ENCODE measurements at places on chromosomes 1 and 21.

DNA sequence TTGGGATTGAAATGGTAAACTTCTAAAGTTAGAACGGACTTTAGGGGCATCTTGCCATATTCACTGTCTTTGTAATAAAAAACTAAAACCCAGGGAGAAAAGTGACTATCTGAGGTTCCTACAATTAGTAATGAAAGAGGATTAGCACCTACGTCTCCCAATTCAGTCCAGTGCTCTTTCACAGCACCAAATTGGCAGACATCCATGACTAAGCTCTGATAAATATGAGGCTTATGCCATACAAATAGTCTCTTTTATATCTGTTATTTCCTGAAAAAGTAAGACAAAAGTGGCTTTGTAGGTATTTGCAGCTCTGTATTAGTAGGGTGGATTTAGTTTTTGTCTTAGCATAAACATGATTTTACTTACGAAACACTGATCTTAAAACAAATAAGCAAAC, 315.0 kb upstream of the NRIP1 start:
- no peak overlapping the region for H3K27ac ChIP-seq
- no peak overlapping the region for H3K4me3 ChIP-seq
- H3K27me3 ChIP-seq: no peaks in the 10 kb centered on the region
- H3K4me1 ChIP-seq: no peaks in the 10 kb centered on the region
- no peaks in the 10 kb centered on the region for H3K36me3 ChIP-seq
- DNase-seq: no peak

DNA sequence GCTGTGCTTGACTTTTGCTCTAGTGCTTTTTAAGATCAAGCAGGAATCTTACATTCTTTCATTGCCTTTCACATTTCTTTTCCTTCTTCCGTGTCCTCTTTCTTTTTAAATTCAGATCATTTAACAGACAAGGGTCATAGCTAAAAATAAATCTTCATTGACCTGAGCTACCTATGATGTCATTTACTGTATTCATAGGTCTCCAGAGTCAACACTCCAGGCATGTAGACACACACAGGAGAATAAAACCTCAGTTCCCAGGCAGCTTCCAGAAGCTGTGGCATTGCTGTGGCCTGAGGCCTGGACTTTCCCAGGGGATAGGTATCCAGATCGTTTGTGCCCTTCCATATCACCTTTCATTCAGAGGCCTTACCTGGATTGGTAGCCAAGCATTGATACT, 38.5 kb upstream of the ENAH start:
- DNase-seq: no peak
- no peaks in the 10 kb centered on the region for H3K27me3 ChIP-seq
- H3K27ac ChIP-seq: no peak overlapping the region
- peaks cover 3% of the 10 kb centered on the region for H3K4me1 ChIP-seq
- H3K36me3 ChIP-seq: no peaks in the 10 kb centered on the region
- H3K4me3 ChIP-seq: no peak overlapping the region

GRCh38 chr1:111600886-111601386, 18.7 kb upstream of the RAP1A start:
- H3K27ac ChIP-seq: no peak overlapping the region
- no peaks in the 10 kb centered on the region for H3K4me1 ChIP-seq
- H3K36me3 ChIP-seq: no peaks in the 10 kb centered on the region
- no peak overlapping the region for H3K4me3 ChIP-seq

DNA sequence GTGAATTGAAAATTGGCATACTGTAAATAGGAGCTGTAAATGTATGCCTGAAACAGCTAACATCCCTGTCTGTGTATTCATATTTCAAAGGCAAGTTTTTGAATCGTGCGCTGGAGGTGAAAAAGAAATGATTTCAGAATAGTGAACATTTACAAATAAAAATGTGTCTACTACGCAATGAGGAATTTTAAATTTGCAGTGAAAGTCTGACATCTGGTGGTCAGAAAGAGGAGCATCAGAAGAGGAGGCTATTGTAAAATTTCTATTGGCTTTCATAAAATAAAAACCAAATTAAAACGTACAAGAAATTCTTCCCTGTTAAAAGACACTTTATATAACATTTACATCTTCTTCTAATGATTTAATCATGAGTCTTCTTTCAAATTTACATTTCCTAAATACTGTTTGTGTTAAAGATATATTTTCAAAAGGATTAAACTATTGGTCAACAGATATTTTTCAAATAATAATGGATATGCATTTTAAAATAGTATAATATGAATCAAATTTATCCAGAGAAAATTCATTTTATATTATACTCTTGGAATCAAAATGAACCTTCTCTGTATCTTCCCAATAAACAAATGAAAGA, 113.7 kb upstream of the RRP15 start:
- H3K4me3 ChIP-seq: no peak overlapping the region
- no peaks in the 10 kb centered on the region for H3K36me3 ChIP-seq
- no peak for DNase-seq

GRCh38 chr1:16420424-16421118, 16.7 kb downstream of the SPATA21 start:
- H3K4me1 ChIP-seq: no peaks in the 10 kb centered on the region
- H3K4me3 ChIP-seq: no peak overlapping the region
- H3K27me3 ChIP-seq: peaks cover 4% of the 10 kb centered on the region
- no peak overlapping the region for H3K27ac ChIP-seq

DNA sequence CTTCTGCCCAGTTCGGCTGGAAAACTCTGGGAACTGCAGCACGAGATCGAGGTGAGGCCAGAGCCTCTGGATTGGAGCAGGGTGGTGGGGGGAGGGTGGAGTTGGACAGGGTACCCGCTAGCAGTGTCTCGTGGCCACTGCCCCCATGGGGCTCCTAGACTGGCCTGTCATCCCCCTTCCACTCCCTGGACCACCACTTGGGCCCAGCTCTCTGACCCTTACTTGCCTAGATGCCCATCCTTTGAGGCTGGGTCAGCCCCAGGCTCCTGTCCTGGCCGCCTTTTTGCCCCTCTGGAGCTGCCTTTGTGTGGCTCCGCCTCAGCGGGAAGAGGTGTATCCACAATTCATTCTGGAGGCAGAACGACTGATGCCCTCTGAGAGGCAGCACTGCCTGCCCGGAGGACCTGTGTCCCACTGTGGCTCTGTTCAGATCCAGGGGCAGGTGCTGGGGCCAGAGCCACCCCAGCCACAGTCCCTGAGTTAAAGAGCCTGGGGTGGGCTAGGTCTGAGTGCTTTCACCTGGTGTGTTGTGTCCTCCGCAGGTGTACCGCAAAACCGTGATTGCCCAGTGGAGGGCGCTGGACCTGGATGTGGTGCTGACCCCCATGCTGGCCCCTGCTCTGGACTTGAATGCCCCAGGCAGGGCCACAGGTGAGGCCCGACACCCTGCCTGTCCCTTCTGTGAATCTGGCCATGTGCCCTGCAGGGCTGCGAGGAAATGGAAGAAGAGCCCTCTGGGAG, 17.7 kb downstream of the FAAH start:
- DNase-seq: no peak
- H3K4me1 ChIP-seq: peaks cover 2% of the 10 kb centered on the region
- no peaks in the 10 kb centered on the region for H3K36me3 ChIP-seq
- H3K4me3 ChIP-seq: no peak overlapping the region
- H3K27ac ChIP-seq: no peak overlapping the region
